ENCODE measurements at places on chromosomes 3 and 15.
A peak's percentile ranks its signal among the peaks of the same experiment; 100 is the strongest.

DNA sequence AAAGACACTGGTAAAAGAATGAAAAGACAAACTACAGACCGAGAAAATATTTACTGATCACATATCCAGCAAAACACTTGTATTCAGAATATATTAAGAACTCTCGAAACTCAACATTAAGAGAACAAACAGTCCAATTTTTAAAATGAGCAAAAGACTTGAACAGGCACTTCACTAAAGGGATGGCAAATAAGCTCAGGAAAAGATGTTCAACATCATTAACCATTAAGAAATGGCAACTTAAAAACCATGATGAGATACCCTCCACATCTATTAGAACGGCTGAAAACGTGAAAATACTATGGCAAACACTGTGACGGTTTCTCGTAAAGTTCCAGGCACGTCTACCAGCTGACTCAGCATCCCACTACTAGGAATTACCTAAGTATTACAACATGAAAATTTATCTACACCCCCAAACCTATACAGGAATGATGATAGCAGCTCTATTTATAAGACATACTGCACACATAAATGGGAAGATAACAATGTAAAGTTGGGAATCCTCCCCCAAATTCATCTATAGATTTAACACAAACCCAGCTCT, 86.1 kb upstream of the PROK2 start:
- no peak overlapping the region for H3K27ac ChIP-seq
- no peak for DNase-seq
- H3K4me3 ChIP-seq, result no peak overlapping the region
- H3K36me3 ChIP-seq, result no peaks in the 10 kb centered on the region
- H3K27me3 ChIP-seq, result peaks cover 42% of the 10 kb centered on the region

GRCh38 chr15:69602921-69603320, 150.3 kb downstream of the RPLP1 start:
- H3K27me3 ChIP-seq, result peaks cover 52% of the 10 kb centered on the region
- DNase-seq, result no peak
- no peak overlapping the region for H3K4me3 ChIP-seq
- no peak overlapping the region for H3K27ac ChIP-seq

DNA sequence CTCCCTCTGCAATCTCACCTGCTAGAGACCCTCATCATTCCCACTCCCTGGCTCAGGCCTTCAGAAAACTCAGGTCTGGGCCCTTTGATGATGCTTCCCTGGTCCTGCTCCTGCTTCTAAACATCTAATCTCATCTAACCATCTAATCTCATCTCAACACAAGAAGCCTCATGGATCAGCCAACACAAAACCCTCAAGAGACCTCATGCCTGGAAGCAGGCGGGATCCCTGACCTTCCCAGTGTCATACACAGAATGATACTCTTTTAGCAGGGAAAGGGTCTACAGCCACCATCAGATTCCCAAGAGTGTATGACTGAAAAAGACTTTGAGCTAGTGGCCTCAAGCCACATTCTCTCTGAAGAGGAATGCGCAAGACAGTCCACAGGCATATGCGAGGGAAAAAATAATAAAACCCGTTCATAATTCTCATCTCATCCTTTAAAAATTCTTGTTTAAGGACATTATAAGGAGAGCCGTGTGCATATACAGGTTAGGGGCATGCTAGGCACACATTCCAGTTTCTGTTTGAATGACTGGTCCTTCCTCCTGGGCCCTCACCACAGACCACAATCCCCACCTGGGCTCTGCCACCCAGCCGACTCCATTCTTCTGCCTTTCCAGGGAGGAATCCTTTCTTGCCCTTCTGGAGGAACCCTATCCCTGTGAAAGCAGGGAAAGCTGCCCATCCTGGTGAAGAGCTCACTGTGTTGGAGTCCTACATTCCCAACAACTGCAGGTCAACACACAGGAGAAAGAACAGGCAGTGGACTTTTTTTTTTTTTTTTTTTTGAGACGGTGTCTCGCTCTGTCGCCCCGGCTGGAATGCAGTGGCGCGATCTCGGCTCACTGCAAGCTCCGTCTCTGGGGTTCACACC, 2.2 kb downstream of the ZXDC start:
- H3K27ac ChIP-seq, result peak overlapping the region; percentile 4
- no peaks in the 10 kb centered on the region for H3K27me3 ChIP-seq
- H3K4me3 ChIP-seq, result peak overlapping the region; percentile 82
- H3K4me1 ChIP-seq, result peaks cover 38% of the 10 kb centered on the region
- DNase-seq, result peak; percentile 5

DNA sequence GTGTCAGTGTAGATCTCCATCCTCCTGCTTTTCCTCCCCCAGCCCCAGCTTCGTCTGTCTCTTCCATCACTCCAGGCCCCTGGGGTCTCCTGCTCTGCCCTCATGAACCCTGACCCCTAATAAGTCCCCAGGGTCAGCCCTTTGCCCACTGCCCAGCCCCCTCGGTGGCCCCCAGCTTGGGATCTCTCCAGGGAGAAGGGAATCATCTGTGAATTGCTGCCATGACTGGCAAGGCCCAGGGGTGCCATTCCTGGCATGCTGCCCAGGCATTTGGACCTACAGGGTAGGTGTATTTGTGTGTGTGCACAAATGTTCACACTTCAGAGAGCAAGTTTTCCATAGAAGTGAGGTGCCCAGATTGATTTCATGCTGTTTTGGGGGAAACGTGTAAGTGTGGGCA, 5.9 kb upstream of the TBC1D21 start:
- H3K27me3 ChIP-seq, result peaks cover 100% of the 10 kb centered on the region
- H3K27ac ChIP-seq, result no peak overlapping the region
- DNase-seq, result no peak
- no peaks in the 10 kb centered on the region for H3K4me1 ChIP-seq

DNA sequence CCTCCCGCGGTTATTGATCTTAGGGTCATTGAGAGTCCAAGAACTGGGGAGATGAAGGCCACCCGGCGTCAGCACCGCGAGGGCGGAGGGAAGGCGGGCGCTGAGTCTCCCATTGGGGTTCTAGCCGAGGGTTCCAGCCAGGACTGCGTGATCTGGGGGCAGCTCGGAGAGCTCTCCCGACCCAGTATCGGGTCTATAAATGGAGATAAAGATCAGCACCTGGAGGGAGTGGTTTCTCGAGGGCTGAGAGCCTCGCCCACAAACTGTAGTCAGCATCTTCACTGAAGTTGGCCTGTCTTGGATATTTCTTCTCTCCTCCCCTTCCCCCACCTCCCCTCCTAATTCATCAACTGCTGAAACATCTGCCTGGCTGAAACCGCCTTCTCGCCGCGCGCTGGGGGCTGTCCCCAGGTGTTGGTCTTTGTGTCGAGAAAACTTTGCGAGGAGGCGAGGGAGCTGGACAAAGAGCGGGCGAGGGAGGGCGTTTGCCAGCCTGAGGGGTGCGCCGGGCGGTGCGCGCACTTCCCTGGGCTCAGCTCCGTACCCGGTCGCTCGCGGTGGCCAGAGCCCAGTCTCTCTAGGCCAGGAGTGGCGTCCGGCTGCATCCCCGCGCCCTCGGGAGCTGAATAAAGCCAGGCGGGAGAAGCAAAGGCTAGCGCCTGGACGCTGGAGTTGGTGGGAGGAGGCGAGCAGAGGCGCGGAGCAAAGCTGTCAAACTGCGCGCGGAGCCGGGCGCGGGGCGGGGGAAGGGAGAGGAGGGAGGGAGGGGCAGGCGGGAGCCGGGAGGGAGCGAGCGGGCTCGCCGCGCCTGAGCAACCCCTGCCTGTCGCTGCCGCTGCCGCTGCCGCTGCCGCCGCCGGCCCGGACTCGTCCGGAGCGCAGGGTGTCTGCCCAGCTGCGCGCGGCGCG, at the start of gene ST8SIA2:
Gene ST8SIA2, plus strand, starts transcription at position 811 of the 909 bp plus-strand sequence. CDS start 184 bp downstream, outside the sequence.
- H3K36me3 ChIP-seq, result no peaks in the 10 kb centered on the region
- H3K27ac ChIP-seq, result no peak within 1 kb of the TSS
- H3K4me3 ChIP-seq, result no peak within 1 kb of the TSS
- H3K27me3 ChIP-seq, result peaks cover 84% of the 10 kb centered on the region

Measured in MCF 10A (cell line).